ENCODE measurements at places on chromosomes 11 and 22.

GRCh38 chr11:71156301-71156700, 96.1 kb downstream of the SHANK2 start:
- DNase-seq, result no peak

- DNase-seq, result no peak
Measured at GRCh38 chr22:46770726-46771125, 8.3 kb downstream of the TBC1D22A start.

DNA sequence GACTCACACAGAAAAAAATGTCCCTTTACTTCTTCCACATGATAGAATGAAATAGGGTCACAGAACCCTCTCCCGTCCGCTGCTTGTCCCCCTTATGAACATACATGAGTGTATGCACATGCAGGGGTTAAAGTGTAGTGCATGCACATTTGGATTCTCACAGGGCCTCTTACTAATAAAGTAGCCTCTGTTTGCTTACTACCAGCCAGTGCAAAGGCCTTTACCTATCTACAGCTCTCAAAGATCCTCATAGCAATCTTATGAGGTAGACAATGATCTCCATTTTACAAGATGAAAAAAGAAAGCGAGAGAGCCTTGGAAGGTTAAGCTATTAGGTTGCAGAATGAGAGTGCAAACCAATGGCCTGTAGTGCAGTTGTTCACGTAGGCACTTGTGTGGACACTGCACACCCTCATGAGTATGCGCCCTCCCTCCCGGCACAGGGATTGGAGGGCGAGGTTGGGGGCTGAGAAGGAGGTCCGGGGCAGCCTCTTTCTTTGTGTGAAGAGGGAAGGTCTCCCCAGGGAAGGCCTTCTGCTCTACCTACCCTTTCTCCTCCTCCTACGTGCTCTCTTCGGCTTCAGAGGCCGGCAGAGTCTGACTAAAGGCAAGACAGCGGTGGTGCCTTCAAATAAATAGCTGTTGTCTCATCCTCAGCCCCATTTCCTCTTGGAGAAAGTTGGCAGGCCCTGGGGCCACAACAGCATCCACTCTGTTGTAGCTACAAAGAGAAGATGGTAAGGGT, 91.3 kb downstream of the CEP164 start:
- DNase-seq, result no peak

DNA sequence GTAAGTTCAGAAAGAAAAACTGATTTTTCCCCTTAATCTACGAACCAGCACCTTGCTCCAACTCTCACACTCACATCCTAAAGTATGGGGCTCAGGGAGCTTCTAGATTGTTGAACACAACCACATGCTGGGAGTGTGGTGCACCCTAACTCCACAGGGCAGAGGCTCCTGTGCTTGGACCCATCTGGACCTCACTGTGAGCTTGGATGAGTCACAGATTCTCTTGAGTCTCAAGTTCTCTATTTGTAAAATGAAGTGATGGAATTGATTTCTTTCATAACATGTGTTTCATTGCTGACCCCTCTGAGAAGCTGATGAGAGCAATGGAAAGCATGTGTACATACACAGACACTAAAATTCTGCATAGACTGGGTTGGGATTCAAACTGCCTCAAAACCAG, 109.7 kb downstream of the PGR start:
- DNase-seq, result no peak

- DNase-seq, result no peak
Measured at GRCh38 chr22:30373331-30374325, 13.6 kb downstream of the RNF215 start.

- DNase-seq, result no peak
Measured at GRCh38 chr11:113488931-113489351, 13.7 kb upstream of the DRD2 start.

GRCh38 chr11:42410251-42410955, 901.4 kb upstream of the API5 start:
- no peak for DNase-seq

GRCh38 chr11:84260862-84261261, 974.7 kb upstream of the CCDC90B start:
- no peak for DNase-seq

DNA sequence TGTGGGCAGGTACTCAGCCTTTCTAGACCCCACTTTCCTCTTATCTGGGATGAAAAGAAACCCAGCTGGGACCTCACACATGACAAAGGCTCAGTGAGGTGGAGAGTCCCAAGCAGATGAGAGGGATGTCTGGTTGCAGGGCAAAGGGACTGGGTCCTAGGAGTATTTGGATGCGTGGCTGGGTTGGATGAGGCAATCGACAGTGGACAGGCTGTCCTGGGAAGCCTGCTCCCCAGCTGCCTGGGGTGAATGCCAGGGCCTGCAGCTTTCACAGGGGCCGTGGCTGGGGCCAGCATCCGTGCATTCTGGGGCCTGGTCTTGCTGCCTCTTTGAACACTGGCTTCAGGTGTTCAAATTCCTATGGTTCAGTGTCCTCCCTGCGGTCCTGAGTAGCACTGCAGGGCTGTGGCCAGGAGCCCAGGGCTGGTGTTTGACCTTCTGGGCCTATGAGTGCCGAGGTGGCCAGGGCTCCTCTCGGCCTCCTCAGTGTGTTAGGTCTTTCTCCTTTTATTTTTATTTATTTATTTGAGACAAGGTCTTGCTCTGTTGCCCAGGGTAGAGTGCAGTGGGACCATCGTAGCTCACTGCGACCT, 65.3 kb downstream of the MCM5 start:
- DNase-seq, result no peak

DNA sequence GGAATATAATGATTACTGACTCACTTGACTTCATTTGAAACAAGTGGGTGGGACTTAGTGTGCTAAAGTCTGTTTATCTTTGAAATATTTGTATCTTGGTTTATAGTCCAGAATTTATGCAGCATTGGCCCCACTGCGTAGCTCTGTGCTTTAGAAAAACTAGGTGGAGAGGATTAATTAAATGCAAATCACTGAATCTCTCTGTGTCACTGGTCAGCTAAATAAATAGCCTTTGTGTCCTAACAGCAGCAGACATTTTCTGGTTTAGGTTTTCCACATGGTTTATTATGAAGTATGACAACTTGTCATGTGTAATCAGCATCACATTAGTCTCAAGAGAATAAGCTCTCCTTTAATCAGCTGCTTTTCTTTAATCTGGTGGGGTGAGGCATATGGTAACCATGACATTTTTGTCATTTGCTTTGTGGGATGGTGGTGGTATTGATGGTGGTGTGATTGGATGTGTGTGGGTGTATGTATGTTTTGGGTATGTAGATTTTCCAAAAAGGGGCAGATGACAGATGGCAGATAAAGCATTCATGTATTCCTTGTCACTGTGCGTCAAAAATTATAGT, 33.9 kb downstream of the BCL2L13 start:
- DNase-seq, result peak; percentile 33

DNA sequence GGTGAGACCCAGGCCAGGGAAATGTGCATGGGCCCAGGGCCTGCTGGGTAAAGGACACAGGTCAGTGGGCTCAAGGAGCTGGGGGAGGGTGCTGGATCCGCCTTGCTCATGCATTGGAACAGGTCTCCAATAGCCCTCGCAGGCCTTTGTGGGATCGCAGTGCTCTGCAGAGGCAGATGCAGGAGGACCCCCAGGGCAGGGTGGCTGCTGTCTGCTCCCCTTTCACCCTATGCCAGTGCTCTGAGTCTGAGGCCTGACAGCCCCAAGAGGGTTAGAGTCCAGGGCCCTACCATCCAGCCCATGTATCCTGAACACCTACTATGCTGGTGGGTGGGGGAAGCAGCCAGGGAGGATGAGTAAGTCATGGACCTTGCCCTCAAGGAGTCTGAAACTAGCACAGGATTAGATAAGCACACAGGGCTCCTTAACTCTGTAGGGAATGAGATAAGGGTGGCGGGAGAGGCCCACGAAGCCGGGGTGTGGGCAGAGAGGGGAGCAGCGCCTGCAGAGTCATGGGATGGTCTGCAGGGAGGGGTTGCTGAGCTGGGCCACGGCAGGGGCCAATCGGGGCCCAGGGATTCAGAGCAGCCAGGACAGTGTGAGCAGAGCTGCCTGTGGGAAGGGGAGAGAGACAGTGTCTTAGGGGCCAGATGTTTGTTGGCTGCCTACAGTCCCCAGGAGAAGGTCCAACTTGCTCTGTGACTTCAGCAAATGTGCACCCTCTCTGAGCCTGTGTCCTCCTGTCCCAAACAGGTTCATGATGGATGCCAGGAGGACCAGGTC, 10.5 kb upstream of the EHD1 start:
- no peak for DNase-seq

- no peak for DNase-seq
Measured at GRCh38 chr11:122096272-122097112, 19.5 kb downstream of the BLID start.

DNA sequence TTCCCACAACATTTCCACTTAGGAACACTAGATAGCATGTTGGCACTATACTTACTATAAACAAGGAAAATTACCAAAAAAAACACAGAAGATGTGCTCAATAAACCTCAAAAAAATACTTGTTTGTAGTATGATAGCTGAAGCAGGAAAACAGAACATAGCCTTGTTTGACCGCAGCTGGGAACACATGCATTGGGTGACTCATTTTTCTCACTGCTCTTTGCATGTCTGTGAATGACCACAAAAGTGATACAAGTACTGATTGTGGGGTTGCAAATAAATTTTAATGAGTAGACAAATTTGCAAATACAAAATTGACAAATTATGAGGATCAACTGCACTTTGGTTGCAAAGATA, 22.8 kb upstream of the GUCY1A2 start:
- peak; percentile 94 for DNase-seq

DNA sequence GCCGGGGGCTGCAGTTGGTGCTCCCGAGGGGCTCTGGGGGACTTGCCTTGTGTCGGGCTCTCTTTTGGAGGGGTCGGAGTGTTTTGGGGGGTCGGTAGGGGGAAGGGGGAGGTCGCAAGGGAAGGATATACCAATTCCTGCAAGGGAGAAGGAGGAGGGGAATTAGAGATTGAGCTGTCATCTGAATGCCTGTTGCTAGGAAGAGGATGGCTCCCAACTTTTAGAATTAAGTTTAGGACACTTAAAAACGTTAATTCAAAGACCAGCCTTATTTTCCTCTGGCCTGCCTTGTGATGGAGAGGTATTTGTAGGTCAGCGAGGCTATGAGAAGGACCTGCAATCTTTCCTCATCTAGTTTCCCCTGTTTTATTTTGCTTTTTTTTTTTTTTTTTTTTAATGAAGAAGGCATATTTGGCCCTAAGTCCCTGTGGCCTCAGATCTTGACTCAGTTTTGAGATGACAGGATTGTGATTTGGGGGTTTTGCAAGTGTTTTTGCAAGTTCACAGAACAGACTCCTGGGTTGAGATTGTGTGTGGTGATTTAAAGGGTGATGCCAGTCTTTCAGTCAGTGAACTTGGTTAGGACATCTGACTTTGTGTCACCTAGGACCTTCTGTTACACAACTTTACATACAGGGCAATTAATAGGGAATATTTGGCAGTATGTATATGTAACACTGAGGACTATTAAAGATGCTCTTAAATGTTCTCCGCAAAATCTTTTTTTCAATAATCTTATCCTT, 672 bp downstream of the TMEM135 start:
- peak; percentile 40 for DNase-seq
